Glutamatergic neuron (in vitro differentiated cells): ENCODE measurements at places on chromosomes 16 and 17.

- DNase-seq, result no peak
These were observed 249.7 kb upstream of the TBX2 start for GRCh38 chr17:61149862-61150362.

- DNase-seq, result no peak
These were observed at the start of gene ALOX15B for GRCh38 chr17:8038954-8039610. TSS of gene ALOX15B (plus strand) at chr17:8039059. CDS start at chr17:8039156, 97 bp downstream.

DNA sequence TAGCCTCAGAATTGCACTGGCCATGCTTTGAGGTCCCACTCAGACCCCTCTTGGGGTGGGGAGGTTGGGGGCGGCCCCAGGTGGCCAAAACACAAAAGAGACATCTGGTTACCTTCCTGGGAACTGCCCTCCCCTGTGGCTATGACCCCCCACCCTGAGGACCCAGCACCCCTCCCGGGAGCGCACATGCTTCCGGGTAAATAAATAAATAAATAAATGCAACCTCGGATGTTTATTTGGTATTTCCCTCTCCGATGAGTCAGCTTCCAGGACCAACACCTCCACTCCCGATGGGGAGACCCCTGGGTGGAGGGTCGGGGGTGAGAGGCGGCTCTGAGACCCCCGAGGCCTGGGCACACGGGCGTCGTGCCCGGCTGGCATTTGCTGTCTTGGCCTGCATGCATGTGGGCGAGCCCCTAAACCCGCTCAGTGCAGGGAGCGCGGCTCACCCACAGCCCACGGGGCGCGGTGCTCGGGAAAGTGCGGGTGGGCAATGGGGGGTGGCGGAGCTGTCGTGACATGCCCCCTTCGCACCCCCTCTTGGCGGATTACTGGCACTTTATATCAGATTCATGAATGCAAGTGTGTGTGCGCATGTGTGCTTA, 84.3 kb upstream of the CREBBP start:
- DNase-seq, result no peak

- DNase-seq, result no peak
These were observed 122.0 kb upstream of the CHMP6 start for GRCh38 chr17:80869481-80870145.

DNA sequence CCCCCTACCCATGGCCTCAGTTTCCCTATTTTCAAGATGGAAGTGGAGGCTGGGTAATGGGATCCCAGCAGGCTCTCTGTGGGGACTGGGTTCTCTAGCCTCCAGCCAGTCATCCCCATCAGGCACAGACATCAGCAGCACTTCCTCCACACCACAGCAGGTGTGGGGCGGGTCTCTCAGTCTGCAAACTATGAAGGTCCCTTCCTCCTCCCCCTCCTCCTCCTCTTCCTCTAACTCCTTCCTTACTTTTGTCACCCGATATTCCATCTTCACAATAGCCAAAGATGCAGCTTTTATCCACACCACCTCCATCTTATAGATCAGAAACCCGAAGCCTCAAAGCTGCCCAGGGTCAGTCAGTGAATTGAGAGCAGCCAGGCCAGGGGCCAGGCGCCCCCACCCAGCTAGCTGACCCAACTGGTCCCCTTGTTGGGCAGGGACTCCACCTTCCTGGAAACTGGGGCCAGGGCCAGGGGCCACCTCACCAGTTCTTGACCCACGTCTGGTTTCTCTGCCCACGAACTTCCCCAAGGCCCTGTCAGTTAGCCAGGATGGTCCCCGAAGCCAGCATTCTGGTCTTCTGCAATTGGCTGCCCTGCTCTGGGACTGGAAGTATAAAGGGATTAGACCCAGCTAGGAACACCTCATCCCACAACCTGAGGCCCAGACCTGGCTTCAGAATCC, 2.5 kb downstream of the FAM83G start:
- DNase-seq, result no peak

GRCh38 chr17:79887451-79887991, 48.3 kb upstream of the CBX4 start:
- DNase-seq, result no peak

- DNase-seq, result no peak
These were observed 3.2 kb downstream of the ACADVL start for GRCh38 chr17:7222972-7223292.

- DNase-seq, result no peak
These were observed 28.8 kb downstream of the CTU2 start for GRCh38 chr16:88735121-88735520.

DNA sequence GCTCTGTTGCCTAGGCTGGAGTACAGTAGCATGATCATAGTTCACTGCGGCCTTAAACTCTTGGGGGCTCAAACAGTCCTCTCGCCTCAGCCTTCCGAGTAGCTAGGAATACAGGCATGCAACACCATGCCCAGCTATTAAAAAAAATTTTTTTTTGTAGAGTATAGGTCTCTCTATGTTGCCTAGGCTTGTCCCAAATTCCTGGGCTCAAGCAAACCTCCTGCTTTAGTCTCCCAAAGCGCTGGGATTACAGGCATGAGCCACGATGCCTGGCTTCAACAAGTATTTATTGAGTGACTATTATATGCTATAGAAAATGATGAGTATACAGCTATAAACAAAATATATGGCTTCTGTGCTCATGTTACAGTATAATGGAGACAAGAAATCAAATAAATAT, 66.7 kb upstream of the C17orf78 start:
- DNase-seq, result no peak

DNA sequence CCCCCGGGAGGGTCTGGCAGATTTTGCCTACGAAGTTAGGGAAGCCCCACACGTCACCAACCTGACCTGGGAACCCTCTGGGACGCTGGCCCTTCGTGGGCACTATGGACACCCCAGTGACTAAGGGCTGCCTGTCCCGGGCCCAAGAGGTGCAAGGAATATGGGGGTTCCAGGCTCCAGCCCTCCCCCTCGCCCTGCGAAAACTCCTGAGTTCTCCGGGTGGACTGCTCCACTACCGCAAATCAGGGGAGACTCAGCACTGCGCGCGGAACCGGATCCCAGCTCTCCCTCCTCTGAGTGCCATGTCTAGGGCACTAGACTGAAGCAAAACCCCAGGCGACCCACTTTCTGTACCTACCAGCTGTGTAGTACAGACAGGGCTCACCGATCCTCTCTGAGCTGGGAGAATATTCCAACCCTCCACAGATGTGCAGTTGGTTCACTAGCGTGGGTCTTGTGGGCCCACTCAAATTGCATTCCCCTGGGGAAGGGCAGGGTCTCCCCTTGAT, at the start of gene ARL5C:
Gene ARL5C, minus strand, starts transcription at position 321 of the 509 bp plus-strand sequence. CDS start 401 bp downstream, outside the sequence.
- no peak for DNase-seq

DNA sequence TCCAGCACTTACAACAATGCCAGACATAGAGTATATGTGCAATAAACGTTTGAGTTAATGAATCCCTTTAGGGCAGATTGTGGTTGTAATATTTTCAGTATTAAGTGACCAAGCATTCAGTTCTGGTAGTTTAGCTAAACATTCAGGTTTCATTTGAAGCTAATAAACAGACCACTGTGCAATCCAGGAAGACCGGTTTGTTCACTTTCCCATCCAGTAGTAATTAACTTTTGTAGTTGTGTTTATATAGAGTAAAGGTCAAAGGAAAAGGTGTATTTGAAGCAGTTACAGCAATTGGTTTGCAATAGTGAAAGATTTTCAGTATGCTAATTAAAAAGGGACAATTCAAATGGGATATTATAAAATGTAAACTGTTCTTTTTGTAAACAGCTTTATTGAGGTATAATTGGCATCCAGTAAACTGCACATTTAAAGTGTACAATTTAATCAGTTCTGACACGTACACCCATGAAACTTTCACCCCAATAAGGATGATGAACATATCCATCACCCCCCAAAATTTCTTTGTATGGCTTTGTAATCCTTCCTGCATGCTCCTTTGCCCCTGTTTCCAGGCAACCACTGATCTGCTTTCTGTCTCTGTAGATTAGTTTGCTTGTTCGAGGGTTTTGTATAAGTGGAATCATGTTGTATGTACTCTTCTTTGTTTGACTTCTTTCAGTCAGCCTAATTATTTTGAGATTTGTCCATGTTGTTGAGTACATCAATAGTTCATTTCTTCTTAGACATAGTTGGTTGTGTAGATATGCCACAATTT, 26.3 kb downstream of the MRTFB start:
- DNase-seq, result no peak

- DNase-seq, result no peak
These were observed 1.1 kb downstream of the NSRP1 start for GRCh38 chr17:30117675-30118081.

- peak; percentile 69 for DNase-seq
These were observed at the start of gene RARA for GRCh38 chr17:40309031-40309948. TSS of gene RARA (plus strand) at chr17:40309180. CDS start at chr17:40331219, 22,039 bp downstream.

GRCh38 chr16:1546430-1546829, 13.0 kb downstream of the TMEM204 start:
- no peak for DNase-seq
